ENCODE measurements at places on chromosomes 12 and 14. TPM values are rescaled to one million over a fixed set of nuclear protein-coding genes. Genes with fewer than 3 reads are reported as not detected.

GRCh38 chr12:132133952-132134652, 10.0 kb downstream of the DDX51 start:
- no peaks in the 10 kb centered on the region for H3K4me1 ChIP-seq
- DNase-seq = no peak
- no peak overlapping the region for H3K27ac ChIP-seq
- no peak overlapping the region for H3K4me3 ChIP-seq
- no peaks in the 10 kb centered on the region for H3K27me3 ChIP-seq
- peaks cover 8% of the 10 kb centered on the region for H3K36me3 ChIP-seq

DNA sequence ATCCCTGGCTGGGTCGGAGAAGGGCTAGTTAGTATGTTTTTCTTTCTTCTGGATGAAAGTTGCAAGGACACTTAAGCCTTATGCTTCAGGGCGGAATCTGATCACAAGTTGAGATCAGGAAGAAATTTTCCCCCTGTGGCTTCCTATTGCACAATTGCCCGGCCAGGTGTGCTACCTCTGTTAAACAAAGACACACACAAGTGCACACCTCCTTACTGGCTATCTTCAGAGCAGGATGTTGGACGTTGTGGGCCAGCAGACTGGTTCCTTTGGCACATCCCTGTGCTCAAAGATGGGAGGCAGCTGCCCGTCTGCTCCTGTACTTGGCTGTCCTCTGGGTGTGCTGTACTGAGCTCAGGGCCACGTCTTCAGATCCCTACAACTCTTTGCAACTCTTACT, 19.1 kb downstream of the ETV6 start:
- no peak for DNase-seq
- no peaks in the 10 kb centered on the region for H3K27me3 ChIP-seq
- peaks cover 5% of the 10 kb centered on the region for H3K36me3 ChIP-seq
- no peak overlapping the region for H3K27ac ChIP-seq
- peaks cover 24% of the 10 kb centered on the region for H3K4me1 ChIP-seq

The RFX4 gene
- not detected for total RNA-seq

DNA sequence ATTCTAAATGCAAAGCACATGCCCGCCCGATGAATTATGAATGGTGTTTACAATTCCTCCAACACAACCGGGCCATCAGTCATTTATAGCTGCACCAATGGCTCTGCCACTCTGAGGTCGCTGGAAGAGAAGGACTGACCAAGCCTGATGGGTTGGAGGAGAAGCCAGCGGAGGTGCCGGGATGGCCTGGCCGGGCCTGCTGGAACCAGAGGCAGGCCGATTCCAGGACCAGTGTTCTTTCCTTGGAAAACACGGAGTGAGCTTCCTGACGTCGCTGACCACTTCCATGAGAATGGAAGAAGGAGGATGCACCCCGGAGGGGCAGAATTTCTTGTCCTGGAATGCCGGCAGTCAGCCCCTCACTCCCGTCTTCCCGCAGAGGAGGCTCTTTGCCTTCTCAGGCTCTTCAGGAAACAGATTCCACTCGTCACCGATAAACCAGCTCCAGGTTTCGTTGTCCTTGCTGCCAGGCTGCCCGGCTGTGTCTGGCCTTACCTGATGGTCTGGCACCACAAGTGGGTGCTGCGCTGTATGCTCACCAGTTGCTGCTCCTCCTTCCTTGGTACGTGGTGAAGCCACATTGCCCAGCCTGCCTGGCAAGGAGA, 358.5 kb upstream of the SFSWAP start:
- no peaks in the 10 kb centered on the region for H3K36me3 ChIP-seq
- H3K27me3 ChIP-seq = peaks cover 4% of the 10 kb centered on the region
- no peak overlapping the region for H3K4me3 ChIP-seq
- no peak overlapping the region for H3K27ac ChIP-seq

DNA sequence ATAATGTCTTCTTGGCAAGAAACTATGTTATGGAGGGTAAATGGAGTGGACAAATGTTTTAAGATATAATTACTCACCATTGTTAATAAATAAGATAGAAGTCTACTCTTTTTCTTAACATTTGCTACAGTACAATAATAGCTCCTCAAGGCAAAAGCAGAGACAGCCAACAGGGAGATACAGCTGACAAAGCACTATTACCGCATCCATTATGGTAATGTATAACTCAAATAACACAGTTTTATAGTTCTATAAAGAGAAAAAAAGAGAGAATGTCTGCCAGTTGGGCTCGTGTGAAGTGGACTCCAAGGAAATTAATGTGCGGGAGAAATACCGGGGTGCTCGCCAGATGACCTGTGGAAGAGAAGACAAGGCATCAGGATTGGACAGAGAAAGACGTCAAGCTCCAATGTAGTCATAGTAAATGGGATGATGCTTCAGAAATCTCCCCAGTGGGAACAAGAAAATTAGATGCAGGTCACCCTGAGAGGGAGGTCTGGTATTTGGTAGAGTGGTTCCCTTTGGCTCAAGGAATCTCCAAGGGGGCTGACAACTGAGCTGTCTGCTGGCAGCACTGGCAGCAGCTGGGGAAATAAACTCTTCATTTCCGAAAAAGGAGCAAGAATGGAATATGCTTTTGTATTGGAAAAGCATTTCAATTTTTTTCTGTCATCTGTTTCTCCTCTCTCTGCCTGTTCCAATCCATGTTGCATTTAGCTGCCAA, 343.9 kb downstream of the LRFN5 start:
- no peak overlapping the region for H3K27ac ChIP-seq
- no peaks in the 10 kb centered on the region for H3K36me3 ChIP-seq
- no peak for DNase-seq
- no peaks in the 10 kb centered on the region for H3K27me3 ChIP-seq

GRCh38 chr12:43880547-43880946, 44.7 kb downstream of the TMEM117 start:
- H3K27ac ChIP-seq = no peak overlapping the region
- no peaks in the 10 kb centered on the region for H3K36me3 ChIP-seq
- no peaks in the 10 kb centered on the region for H3K4me1 ChIP-seq
- no peak overlapping the region for H3K4me3 ChIP-seq
- DNase-seq = no peak

DNA sequence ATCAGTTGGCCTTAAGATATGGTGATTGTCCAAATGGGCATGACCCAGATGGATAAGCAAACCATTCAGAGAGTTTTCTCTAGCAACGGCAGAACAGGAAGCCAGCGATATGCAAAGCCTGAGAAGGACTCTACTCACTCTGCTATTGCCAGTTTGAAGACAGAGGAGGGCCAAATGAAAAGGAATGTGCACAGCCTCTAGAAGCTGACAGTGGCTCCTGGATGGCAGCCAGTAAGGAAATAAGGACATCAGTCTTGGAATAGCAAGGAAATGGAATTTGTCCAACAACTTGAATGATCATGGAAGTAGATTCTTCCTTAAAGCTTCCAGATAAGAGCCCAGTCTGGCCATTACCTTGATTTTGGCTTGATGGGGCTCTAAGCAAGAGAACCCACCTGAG, 60.0 kb downstream of the TMTC2 start:
- no peaks in the 10 kb centered on the region for H3K36me3 ChIP-seq
- no peak for DNase-seq
- H3K27me3 ChIP-seq = no peaks in the 10 kb centered on the region
- H3K4me3 ChIP-seq = no peak overlapping the region
- H3K4me1 ChIP-seq = no peaks in the 10 kb centered on the region

GRCh38 chr14:52730709-52731111, 744 bp downstream of the STYX start:
- peak overlapping the region; percentile 89 for H3K27ac ChIP-seq
- H3K36me3 ChIP-seq = peaks cover 38% of the 10 kb centered on the region
- no peak for DNase-seq
- H3K4me3 ChIP-seq = peak overlapping the region; percentile 100
- H3K27me3 ChIP-seq = no peaks in the 10 kb centered on the region

The KRT82 gene
- not detected for total RNA-seq

The NT5DC3 gene
- 4.0 TPM for total RNA-seq

GRCh38 chr14:55979096-55979495, 139.1 kb upstream of the PELI2 start:
- no peak for DNase-seq
- no peaks in the 10 kb centered on the region for H3K36me3 ChIP-seq
- H3K4me3 ChIP-seq = no peak overlapping the region
- H3K27me3 ChIP-seq = no peaks in the 10 kb centered on the region

The TPH2 gene
- total RNA-seq = not detected

- no peak for DNase-seq
- H3K4me3 ChIP-seq = no peak overlapping the region
- H3K27me3 ChIP-seq = no peaks in the 10 kb centered on the region
- H3K4me1 ChIP-seq = no peaks in the 10 kb centered on the region
- no peak overlapping the region for H3K27ac ChIP-seq
These were observed 119.7 kb downstream of the PTCSC3 start for GRCh38 chr14:36056845-36057244.

DNA sequence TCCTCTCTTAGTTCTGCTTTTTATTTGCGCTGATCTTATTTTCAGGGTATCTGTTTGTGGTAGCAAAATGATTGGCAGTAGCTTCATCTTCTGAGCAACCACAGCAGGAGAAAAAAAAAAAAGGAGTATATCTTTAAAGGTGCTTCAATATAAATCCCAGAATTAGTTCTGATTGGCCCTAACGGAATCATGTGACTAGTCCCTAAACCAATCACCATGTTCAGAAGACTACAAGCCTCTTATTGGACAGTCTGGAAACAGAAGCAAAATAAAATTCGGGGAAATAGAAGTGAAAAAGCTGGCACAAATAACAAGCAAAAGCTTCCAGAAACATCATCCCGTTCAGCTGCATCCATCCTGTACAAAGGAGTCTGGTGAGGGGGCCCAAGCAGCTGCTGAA, 49.9 kb upstream of the PTPRO start:
- no peak overlapping the region for H3K27ac ChIP-seq
- H3K4me1 ChIP-seq = no peaks in the 10 kb centered on the region
- H3K36me3 ChIP-seq = no peaks in the 10 kb centered on the region
- DNase-seq = no peak
- peaks cover 5% of the 10 kb centered on the region for H3K27me3 ChIP-seq

DNA sequence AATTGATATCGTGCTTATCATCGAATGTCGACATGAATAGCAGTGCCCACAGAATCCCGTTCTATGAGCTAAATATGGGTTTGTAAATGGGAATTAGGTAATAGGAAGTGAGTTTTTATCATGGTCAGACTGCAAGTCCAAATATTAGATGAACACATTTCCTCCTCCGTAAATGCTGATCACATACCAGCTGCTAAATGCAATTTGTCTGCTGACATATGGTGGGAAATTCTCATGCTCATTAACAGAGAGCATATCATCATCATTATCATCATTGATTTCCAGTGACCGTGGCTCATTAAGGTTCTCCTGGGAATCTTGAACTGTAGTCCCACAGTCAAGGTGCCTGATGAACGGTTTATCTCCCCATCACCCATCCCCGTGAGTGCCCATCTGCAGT, 998.8 kb upstream of the TMEM132C start:
- no peaks in the 10 kb centered on the region for H3K4me1 ChIP-seq
- H3K36me3 ChIP-seq = no peaks in the 10 kb centered on the region

DNA sequence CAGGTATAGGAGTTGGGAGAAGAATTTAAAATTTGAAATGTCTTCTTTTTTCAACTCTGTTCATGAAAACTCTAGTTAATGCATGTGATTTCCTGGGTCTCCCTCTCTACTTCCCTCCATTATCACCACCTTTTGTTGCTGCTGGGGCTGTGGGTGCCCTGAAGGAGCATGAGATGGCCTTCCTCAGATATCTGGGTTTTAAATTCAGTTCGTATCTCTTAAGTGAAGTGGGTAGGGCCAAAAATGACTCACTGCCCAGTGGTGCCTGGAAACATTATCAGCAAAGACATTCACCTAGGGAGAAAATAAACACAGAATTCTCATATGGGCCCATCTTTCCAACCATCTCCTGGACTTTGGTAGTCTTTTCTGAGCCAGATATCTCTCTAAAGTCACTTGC, 234.9 kb upstream of the PLEKHG7 start:
- H3K27me3 ChIP-seq = no peaks in the 10 kb centered on the region
- H3K4me1 ChIP-seq = no peaks in the 10 kb centered on the region
- no peak overlapping the region for H3K4me3 ChIP-seq
- DNase-seq = no peak
- H3K27ac ChIP-seq = no peak overlapping the region

DNA sequence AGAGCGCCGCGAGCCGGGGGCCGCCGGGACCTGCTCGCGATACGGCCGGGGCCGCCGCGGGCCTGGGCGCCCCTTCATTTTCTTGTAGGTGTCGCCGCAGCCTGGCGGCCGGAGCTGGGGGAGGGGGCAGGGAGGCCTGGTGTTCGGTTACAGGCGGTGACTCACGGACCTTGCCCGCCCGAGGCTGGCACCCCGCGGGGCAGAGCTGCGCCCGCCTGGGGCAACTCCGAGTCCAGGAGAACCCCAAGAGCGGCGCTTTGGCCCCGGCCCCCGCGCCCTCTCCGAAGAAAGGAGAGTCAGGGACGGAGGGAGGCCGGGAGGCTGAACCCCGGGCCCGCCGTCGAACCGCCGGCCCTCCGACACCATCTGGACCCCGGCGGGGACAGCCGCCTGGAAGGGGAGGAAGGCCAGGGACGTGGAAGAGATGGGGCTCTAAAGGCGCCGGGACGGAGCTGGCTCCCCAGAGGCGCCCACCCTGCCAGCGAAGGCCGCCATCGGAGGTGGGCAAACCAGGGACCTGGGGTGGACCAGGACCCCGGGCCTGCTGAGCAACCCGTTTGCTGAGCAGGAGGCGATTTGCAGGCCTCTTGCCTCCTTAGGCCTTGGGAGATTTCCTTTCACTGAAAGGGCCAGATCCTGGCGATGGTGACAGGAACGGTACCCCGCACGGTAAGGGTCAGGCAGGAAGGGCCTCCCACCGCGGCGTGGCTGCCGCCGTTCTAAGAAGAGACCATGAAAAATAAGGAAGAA, 843 bp upstream of the NUAK1 start:
- H3K4me3 ChIP-seq = no peak overlapping the region
- peaks cover 66% of the 10 kb centered on the region for H3K27me3 ChIP-seq
- H3K27ac ChIP-seq = no peak overlapping the region
- H3K36me3 ChIP-seq = no peaks in the 10 kb centered on the region
- no peak for DNase-seq
- peaks cover 21% of the 10 kb centered on the region for H3K4me1 ChIP-seq

DNA sequence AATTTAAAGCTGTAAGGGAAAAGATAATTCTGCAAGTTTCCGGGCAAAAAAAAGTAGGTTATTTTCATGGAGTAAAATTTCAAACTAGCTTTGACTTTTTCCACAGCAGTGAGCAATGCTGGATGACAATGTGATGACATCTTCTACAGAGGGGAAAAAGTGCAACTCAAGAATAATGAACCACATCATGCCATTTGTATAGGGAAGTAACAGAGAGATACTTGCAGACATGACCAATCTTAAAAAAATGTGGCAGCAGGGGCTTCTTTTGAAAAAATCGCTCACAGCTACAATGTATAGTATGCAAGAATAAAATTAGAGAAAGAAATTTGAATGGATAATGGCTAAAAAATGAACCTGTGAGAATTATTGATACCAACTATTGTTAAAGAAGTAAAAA, 115.5 kb downstream of the DHRS2 start:
- H3K4me1 ChIP-seq = no peaks in the 10 kb centered on the region
- H3K27ac ChIP-seq = no peak overlapping the region
- no peaks in the 10 kb centered on the region for H3K27me3 ChIP-seq
- H3K4me3 ChIP-seq = no peak overlapping the region

The NEUROD4 gene
- total RNA-seq = not detected

The A2ML1 gene
- total RNA-seq = not detected

GRCh38 chr12:102691773-102692555, 211.6 kb upstream of the IGF1 start:
- no peaks in the 10 kb centered on the region for H3K36me3 ChIP-seq
- H3K4me1 ChIP-seq = no peaks in the 10 kb centered on the region
- no peak overlapping the region for H3K4me3 ChIP-seq
- H3K27ac ChIP-seq = no peak overlapping the region
